H7 (cell line): ENCODE measurements at places on chromosomes 4 and X. TPM values are rescaled to one million over a fixed set of nuclear protein-coding genes. Genes with fewer than 3 reads are reported as not detected.

The GPAT3 gene
- 0.59 and 0.73 TPM in 2 replicates for total RNA-seq

The CPLX1 gene
- total RNA-seq = 0.15 and 0.62 TPM in 2 replicates

The CBLL2 gene
- total RNA-seq = not detected in 2 replicates

The ADAD1 gene
- not detected in 2 replicates for total RNA-seq

The SLC34A2 gene
- total RNA-seq = 0.07 and 0.28 TPM in 2 replicates

The EPHA5 gene
- total RNA-seq = 0.03 and 0.11 TPM in 2 replicates

DNA sequence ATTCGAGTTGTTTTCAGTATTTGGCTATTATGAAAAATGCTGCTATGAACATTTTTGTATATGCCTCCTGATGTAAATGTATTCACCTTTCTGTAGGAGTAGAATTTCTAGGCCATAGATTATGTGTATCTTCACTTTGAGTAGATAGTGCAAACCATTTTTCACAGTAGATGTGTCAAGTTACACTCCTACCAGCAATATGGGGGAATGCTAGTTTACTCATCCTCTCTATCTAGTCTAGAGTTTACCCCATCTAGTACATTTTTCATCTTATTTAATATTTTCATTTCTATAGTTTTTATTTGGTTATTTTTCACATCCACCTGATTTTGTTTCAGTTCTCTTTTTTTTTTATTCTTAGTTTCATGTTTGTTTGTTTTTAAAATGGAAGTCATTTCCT is 59.0 kb downstream of the GK start:
- no peak for DNase-seq

- DNase-seq = no peak
Observed at GRCh38 chrX:102958794-102959193, 21.7 kb downstream of the RAB40AL start.

DNA sequence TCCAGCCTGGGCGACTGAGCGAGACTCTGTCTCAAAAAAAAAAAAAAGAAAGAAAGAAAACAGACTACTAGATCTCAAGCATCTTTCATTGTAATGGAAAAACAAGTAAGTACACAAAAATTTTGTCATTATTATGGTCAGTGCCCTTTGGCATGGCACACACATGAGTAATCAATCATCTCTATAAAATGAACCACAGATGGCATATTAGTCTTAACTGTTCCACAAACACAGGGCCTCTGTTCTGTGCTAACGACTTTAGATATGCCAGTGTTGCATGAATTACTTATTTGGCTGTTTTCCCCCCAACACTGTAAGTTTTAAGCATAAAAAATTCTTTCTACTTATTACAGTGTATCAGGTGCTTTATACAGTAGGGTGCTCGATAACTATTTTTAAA is 90.4 kb downstream of the COX7B2 start:
- no peak for DNase-seq

DNA sequence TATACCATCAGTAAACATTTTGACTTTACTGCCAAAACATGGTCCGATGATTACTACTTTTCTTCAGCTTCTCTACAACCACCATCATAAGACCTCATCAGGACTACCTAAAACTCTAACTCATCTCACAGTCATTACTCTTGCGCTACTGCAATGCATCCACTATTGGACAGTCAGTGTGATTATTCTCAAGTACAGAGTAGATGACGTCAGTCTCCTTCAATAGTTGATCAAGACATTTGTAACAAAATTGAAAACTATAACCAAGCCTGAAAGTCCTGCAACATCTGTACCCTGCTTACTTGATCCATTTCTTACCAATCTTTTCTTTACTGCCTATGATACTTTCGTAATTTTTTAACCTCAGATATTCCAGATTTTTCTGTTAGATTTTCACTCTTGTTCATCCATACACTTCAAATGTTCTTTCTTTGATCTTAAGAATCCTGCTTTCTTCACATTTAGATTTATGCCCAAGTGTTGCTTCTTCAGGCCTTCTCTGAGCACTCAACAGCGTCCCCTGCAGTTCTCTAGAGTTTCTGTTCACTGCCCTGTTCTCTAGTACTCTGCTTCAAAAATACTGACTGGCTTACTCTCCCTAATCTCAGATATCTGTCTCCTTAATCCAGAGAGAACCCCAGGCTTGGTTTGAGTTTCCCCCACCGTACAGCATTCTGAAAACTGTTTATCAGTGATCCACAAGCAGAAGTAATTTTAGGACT is 1517.6 kb downstream of the STIM2 start:
- DNase-seq = no peak
